GM10248 (cell line): ENCODE measurements at places on chromosomes 11 and 22.

- no peak for DNase-seq
Measured at GRCh38 chr11:134356656-134357544, 25.1 kb downstream of the GLB1L2 start.

DNA sequence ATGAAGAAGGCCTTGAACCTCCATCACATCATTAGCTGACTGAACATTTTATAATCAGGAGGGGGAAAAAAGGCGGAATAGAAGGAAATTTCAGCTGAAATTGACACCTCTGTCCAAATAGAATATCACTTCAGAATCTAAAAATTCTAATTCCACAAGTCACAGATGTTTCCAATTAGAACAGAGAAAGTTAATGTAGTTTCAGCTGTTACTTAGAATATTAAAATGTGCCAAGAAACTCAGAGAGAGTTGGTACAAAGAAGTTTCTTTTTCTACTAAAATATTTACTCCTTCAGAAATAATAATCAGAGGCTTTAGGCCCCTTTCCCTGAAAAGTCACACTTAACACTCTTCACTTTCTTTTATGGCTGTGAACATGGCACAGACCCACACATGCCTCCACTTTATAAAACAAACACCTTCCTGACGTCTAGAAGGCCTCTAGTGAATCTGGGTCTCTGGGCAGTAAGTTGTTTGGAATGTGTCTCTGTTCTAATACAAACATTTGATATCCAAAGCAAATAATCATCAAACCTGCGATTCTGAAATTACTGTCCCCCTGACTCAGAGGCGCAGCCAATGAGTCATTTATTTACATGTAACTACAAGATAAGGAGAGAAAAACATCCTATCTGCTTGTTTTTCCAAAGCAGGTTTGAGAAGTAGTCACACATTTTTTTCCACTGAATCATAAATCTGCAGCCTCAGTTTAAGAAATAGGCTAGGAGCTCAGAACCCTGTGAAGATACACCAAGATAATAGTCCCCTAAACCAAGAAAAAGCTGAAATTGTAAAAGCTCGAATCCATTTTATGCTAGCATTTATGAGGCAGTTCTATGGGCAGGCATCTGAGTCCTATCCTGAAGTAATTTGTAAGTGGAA is 148.4 kb downstream of the ME3 start:
- no peak for DNase-seq

DNA sequence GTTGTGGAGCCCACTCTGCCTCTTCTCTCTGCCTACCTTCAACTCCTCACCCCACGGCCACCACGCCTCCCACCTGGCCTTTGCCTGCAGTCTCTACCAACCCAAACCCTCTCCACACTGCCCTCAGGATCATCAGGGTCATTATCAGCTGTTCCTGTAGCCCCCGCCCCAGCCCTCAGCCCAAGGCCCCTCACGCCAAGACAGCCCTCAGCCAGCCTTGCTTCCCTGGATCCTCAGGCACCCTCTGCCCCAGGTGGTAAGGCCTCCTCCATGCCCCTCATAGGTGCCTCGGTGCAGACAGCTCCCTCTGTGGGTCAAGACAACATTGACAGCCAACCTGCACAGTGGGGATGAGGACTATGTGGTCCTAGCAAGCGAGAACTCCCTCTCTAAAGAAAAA is 1.7 kb downstream of the SBF1 start:
- no peak for DNase-seq

DNA sequence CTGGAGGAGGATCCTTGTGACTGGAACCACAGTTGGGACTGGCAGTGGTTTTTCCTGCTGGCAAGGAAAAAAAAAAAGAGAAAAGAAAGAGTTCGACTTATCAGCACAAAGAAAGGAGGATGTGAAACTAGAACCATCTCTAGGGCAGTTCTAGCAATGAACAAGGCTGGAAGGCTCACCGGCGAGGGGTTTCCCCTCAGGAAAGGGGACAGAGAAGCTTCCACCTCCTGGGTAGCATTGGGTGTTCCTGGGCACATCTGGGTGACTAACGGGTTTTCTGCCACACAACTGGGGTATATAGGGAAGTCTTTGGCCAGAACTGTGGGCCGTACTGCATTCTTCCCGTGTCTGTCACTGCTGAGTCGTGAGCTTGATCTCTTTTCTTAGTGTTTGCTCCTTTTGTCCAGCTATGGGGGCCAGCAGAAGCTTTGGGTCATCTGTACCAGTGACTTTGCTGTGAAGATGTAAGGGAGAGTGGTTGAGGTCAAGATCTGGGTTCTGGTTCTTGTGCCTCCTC is 109.4 kb upstream of the OR4B1 start:
- DNase-seq: peak; percentile 68

DNA sequence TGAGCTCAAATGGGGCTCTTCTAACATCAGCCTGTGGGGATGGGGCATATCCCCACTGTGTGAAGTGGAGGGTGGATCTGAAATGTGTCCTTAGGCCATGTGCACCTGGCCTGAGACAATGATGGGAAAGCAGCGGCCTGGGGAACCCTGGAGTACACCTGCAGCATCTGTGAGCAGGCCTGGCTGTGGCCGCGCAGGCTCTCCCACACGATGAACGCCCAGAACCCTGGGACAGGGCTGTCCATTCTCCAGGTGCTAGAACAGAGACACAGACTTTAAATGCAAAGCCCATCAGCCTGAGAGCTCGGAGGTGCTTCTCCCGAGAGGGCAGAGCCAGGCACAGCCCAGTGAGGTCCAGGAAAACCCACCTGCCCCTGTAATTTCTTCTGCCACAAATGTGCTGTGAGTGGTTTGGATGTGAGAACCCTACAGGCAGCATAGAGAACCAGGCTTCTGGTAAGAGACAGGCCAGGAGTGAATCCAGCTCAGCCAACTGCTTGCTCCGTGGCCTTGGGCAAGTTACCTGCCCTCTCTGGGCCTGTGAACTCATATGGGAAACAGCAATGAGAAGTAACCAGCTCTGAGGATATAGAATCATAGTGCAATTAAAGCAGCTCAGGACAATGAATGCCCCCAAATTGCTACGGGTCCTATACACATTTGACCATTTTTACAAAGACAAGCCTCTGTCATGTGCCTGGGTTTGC is 167.9 kb downstream of the SHANK2 start:
- DNase-seq: no peak

- no peak for DNase-seq
Measured at GRCh38 chr22:24983151-24983550, 30.6 kb downstream of the KIAA1671 start.

- DNase-seq: no peak
Measured at GRCh38 chr22:25053153-25053805, 100.8 kb downstream of the KIAA1671 start.

DNA sequence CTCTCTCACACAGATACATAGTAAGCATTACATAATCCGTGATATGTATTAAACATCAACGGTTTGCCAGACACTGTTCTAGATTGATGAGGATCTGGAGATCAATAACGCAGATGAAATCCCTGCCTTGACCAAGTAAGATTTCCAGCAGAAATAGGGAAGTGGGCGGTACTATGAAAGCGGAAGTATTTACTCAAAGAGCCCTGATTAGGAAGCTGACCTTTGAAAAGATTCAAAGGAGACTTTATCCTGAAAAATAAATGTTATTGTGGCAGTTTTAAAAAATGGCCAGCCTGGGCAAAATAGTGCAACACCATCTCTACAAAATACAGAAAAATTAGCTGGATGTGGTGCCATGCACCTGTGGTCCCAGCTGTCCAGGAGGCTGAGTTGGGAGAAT is 26.8 kb downstream of the GAB2 start:
- no peak for DNase-seq

DNA sequence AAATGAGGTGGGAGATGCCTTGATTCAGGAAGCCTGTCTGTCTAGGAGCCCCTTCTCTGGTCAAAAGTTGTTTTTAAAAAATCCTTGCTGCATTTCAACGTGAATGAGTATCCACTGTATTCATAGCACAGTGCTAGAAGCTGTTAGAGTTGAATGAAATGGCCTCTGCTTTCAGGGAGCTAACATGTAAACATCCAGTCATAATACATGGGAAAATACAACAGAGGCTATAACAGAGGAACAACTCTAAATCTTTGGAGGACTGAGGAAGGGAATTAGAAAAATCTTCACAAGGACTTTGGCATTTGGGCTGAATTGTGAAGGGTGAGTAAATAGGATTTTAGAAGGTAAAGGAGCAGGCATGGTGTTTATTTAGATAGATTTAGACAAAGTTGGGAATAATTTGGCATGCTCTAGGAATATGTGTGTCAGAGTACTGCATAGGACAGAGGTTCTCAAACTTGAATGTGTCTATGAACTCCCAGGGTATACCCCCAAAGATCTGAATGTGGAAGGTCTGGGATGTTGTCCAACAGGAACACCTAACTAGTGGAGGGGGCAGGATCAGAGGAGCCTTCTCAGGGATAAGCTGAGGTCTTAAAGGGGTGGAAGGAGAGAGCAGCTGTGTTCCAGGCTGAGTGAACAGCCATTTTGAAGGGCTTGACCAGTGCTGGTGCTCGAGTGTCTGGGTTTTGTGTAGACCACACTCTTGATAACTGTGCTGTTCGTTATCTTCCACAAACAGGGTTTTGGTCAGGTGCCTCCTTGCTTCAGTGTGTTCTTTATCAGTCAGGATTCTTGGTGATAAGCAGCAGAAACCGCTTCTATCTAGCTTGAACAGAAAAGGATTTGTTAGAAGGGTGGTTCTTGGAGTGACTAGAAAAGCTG is 12.7 kb downstream of the SREBF2 start:
- no peak for DNase-seq

DNA sequence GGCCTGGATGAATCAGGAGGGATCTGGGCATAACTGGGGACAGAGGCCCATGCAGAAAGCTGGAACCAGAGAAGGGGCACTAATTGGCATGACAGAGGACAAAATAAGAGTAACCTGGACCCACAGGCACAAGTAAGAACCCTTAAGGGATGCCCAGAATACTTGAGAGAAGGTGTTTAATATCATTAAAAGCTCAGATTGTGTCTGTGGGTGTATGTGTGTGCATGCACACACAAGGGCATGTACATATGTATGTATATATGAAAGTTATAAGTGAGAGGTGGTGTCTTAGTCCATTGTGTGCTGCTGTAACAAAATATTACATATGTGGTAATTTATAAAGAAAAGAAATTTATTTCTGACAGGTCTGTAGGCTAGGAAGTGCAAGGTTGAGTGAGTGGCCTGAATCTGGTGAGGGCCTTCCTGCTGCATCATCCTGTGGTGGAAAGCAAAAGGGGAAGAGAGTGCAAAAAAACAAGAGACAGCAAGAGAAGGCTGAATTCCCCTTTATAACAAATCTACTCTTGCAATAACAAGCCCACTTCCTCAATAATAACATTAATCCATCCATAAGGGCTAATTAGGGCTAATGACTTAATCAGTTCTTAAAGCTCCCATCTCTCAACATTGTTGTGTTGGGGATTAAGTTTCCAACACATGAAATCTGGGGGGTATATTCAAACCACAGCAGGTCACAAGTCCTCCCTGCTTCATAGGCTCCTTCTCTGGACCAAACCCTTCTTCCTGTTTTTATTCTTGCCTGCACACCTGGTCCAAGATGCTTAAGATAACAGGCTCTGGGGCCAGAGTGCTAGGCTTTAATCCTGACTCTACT is 68.3 kb upstream of the POU2AF2 start:
- peak; percentile 34 for DNase-seq

- peak; percentile 23 for DNase-seq
Measured at GRCh38 chr11:124791626-124792341, 8.4 kb downstream of the MSANTD2 start.

DNA sequence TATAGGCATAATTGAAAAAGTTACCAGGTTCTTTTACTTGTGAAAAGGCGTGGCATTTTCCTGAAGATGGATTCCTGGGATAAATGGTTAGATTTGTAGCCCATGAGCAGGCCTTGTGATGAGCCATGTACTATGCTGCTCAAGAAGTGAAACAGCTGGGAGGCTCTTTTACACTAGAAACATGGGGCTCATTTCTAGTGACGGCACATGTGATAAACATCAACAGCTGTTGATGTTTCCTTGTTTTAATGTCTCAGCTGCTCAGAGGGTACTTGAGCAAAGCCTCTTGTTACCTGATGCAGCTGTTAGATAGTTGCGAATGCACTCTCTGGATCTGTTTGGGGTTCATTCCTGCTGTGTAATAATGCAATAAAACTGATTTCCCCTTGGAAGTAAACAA is 396.8 kb downstream of the GUCY1A2 start:
- DNase-seq: no peak

DNA sequence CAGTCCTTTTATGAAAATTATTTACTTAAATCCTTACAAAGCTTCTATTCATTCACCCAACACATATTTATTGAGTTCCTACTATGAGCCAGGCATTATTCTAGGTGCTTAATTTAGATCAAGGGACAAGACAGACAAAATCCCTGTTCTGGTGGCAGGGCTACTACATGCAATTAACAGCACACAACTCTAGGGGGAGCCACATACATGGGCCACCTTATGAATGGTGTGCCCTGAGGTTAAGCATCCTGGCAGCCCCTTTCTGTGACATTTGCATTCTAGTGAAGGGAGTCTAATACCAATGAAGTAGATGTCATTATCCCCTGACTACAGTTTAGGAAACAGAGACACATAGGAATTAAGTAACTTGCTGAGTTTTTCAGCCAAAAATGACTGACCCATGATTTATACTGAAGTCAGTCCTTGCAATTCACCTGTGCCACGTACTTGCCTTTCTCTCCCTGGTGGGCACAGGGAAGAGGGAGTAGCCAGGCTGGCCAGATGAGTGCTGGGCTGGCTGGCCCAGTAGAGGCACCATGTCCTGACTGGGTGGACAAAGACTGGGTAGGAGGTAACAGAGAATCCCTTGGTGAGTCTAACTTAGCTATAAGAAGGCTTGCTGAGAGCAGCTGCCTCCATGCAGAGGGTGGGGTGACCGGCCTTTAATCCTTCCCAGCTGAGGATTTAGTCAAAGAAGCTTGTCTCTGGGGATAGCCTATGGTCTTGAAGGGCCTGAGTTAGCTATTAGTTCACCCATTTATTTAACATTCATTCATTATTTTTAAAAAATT is 52.0 kb upstream of the ELF5 start:
- peak; percentile 35 for DNase-seq
